ENCODE measurements at places on chromosomes 3 and 15.

GRCh38 chr15:64389036-64389435 is 1.4 kb downstream of the TRIP4 start:
- no peak for DNase-seq

- DNase-seq = no peak
Observed at GRCh38 chr15:67076147-67076843, 10.9 kb downstream of the SMAD3 start.

DNA sequence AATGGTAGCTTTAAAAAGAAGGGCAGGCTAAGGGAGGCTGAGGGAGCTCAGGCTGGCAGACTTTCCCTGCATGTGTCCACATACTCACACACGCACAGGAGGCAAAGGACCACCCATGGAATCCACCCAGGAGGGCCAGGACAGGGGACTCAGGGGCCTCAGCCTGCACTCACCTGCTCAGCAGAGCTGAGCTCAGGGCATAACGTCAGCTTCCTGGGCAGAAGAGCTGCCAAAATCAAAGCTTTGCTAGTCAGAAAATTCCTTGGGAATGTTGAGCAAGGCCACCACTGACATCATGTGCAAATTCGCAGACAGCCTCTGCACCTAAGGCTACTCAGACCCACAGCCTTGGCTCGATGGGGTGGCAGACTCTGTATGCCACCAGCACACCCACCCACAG is 16.4 kb upstream of the ALAS1 start:
- no peak for DNase-seq

DNA sequence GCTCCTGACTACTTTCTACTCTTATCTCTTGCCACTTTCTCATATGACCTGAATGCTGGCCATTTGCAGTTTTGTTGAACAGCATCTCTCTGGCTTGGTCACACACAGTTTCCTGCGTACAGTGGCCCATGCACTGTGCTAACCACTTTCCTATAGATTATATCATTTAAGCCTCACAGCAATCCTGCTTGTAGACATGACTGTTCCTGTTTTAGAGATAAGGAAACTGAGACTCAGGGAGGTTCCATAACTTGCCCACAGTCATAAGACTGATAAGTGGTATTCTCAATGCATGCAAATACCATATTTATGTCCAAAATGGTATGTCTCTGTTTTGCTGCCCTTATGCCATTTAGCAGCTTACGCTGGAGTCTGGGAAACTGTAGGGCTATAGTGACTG is 229.5 kb downstream of the NR1D2 start:
- no peak for DNase-seq

GRCh38 chr3:988785-989184 is 104.0 kb upstream of the CNTN6 start:
- DNase-seq = no peak

GRCh38 chr15:68017201-68017600 is 36.9 kb upstream of the PIAS1 start:
- no peak for DNase-seq

DNA sequence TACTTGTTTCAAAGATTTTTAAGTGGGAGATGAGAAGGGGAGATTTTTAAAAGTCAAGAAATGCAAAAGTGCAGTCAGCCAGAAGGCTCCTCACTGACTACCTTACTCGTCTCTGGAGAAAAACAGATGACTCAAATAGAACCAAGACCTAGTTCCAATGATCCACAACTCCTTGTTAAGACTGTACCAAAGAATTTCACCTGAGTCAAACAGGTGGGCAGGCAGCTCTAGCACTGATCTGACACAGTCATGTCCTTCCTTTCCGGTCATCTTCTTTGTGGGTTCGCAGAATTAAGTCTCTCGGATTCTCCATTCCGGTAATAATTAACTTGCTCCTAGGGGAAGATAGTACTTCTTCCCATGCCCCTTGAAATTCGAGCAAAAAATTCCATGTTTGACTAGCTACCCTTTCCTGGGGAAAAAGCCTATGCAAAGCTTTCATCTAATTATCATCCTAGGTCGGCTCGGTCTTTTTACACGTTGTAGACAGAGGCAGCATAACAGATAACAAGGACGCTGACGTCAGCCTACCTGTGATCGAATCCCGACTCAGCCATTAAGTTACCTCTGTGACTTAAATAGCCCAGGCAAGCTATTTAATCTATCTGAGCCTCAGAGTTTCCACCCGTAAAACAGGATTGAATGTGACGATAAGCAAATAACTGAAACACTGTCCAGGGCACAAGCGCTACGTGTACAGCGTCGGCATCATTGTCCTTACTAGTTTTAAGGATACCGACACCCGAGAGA is 758 bp downstream of the SELENOK start:
- DNase-seq = peak; percentile 21

GRCh38 chr3:196694202-196694638 is 17.8 kb downstream of the CEP19 start:
- no peak for DNase-seq

GRCh38 chr3:67883766-67884165 is 229.4 kb upstream of the SUCLG2 start:
- no peak for DNase-seq

GRCh38 chr3:65650247-65650646 is 388.5 kb downstream of the MAGI1 start:
- DNase-seq = no peak
